ENCODE measurements at places on chromosomes 16 and 17. TPM values are rescaled to one million over a fixed set of nuclear protein-coding genes. Genes with fewer than 3 reads are reported as not detected.

DNA sequence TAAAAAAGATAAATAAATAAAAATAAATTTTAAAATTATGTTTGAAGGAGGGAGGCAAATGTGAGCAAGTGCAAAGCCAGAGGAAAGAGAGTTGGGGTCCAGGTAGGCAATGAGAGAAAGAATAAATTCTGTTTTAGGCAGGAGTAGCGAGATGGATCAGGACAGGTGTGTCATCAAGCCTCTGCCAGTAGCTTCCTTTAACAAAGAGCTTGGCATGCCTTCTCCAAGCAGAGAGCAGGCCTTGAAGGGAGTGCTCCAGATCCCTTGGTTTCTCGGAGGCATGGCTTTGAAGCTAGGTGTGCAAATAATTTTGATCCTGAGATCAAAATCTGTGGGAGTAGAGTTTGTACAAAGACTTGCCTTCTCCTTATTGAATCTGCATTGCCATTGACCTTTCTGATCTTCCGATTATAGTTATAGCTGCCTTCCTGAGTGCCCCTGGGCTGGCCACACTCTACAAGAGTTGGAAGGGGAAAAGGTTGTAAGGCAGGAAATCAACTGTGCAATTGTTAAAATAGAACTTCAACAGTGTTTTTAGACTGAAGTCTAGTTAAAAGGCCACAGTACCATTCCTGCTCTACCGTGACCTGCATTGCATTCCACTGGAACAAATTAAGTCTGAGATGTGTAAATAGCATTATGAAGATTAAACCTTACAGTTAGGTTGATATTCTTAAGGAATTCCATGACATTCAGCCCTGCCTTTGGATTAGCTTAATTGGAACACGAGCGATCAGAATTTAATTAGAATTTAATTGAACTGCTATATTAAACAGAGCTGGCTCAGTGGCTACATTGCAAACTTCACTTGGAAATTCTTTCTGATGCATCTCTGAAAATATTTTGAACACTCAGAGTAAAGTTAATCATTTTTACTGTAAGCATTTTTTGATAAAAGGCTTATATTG, 33.7 kb downstream of the IQCK start:
- DNase-seq = no peak

GRCh38 chr16:12815361-12815760, 11.7 kb upstream of the CPPED1 start:
- DNase-seq = no peak

GRCh38 chr17:28127196-28127595, 84.7 kb downstream of the NLK start:
- DNase-seq = no peak

LUC7L gene
- 128 TPM for total RNA-seq

CLEC18B gene
- total RNA-seq = 0.37 TPM

ABCC3 gene
- total RNA-seq = 0.31 TPM

SRCIN1 gene
- 6.7 TPM for total RNA-seq
